Panc1 (cell line): ENCODE measurements at places on chromosomes 5 and 9.

DNA sequence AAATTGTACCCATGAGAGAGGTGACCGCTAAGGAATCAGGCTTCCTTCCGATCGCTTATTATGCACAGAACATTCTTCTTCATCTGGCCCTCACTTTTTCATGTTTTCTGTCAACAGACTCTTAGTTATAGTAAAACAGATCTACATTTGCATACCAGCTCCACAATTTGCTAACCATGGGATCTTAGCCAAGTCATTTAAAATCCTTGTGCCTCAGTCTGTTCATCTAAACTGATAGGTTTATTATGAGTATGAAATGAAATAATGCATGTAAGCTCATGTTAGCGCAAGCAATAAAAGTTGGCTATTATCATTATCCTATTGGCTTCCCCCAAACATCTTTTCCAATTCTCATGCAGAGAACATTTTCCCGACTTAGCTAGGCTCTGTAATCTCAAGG is 42.3 kb downstream of the FGF1 start:
- H3K4me1 ChIP-seq, result no peaks in the 10 kb centered on the region
- H3K36me3 ChIP-seq, result no peaks in the 10 kb centered on the region
- no peaks in the 10 kb centered on the region for H3K27me3 ChIP-seq
- H3K27ac ChIP-seq, result no peak overlapping the region

GRCh38 chr9:136089697-136090045 is 5.4 kb downstream of the NACC2 start:
- H3K36me3 ChIP-seq, result no peaks in the 10 kb centered on the region
- H3K4me1 ChIP-seq, result peaks cover 67% of the 10 kb centered on the region
- no peak overlapping the region for H3K4me3 ChIP-seq
- H3K27me3 ChIP-seq, result no peaks in the 10 kb centered on the region
- peak overlapping the region; percentile 88 for H3K27ac ChIP-seq

DNA sequence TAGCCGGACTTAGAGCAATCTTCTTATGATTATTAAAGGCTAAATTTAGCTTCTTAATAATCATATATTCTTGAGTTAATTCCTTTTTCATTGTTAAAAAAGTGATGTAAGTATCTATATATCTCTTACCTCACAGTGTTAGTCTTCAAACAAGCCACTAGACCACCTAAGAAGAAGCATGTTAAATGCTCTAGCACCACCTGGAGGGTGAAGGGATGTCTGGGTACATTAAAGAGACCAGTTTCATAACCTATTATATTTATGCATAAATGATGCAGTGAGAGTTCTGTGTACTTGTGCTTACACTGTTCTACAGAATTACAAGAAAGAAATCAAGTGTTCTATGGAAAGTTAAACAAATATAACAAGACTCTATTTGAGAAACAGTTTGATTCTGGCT is 55.9 kb upstream of the SLCO6A1 start:
- H3K4me3 ChIP-seq, result no peak overlapping the region
- no peaks in the 10 kb centered on the region for H3K27me3 ChIP-seq
- H3K4me1 ChIP-seq, result no peaks in the 10 kb centered on the region
- no peak overlapping the region for H3K27ac ChIP-seq
- no peak for DNase-seq

DNA sequence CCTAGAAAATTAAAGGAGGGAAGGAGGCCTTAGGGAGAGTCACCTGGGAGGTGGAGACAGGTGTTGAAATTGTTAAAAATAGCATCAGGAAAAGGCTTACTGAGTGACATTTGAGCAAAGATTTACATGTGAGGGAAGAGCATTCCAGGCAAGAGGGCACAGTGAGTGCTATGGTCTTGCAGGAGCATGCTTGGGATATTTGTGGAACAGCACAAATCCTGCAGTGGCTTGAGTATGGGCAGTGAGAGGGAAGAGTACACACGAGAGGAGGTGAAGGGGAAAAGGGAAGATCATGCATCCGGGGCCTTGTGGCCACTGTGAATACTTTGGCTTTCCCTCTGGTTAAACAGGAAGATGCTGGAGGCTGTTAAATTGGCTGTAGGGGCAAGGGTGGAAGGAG is 36.6 kb downstream of the ACER2 start:
- no peak for DNase-seq
- no peak overlapping the region for H3K4me3 ChIP-seq
- H3K27me3 ChIP-seq, result no peaks in the 10 kb centered on the region
- H3K4me1 ChIP-seq, result no peaks in the 10 kb centered on the region
